ENCODE measurements at places on chromosomes 13 and 19.
A peak's percentile ranks its signal among the peaks of the same experiment; 100 is the strongest.

DNA sequence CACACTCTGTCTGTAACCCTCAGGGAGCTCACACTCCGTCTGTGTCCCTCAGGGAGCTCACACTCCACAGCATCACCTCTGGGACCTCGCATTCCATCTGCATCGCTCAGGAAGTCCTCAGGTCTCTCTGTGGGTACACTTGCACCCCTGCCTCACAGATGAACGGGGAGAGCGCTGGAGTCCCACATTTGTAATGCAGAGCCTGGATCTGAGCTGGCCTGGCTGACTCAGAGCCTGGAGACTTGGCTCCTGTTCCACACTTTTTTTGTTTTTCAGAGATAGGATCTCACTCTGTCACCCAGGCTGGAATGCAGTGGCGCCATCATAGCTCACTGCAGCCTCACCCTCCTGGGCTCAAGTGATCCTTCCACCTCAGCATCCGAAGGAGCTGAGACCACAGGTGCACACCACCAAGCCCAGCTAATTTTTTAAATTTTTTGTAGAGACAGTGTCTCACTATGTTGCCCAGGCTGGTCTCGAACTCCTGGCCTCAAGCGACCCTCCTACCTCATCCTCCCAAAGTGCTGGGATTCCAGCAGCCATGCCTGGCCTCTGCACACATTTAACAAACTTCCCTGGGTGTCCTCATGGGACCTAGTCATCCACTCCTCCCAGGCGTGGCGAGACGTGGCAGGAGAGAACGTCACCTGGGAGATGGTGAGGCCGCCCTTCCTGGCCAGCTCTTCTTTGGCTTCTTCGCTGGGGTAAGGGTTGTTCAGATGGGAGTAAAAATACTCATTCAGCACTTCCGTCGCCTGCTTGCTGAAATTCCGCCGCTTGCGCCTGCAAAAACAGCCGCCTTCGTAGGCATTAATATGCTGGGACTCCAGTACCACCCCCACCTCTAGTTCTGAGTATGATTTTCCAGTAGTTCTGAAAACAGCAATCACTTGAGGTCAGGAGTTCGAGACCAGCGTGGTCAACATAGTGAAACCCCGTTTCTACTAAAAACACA, 31.0 kb downstream of the CILP2 start:
- DNase-seq = no peak

- DNase-seq = peak; percentile 66
Measured at GRCh38 chr19:2239771-2240770, 3.4 kb downstream of the SF3A2 start.

GRCh38 chr19:45340232-45340898, at the start of gene KLC3:
KLC3 (plus strand) TSS chr19:45340750; CDS start chr19:45345542, 4,792 bp downstream.
- DNase-seq = peak; percentile 36

- DNase-seq = no peak
Measured at GRCh38 chr19:44718441-44719261, 19.7 kb downstream of the CEACAM16 start.

- no peak for DNase-seq
Measured at GRCh38 chr13:107811233-107812013, 403.9 kb downstream of the LIG4 start.

DNA sequence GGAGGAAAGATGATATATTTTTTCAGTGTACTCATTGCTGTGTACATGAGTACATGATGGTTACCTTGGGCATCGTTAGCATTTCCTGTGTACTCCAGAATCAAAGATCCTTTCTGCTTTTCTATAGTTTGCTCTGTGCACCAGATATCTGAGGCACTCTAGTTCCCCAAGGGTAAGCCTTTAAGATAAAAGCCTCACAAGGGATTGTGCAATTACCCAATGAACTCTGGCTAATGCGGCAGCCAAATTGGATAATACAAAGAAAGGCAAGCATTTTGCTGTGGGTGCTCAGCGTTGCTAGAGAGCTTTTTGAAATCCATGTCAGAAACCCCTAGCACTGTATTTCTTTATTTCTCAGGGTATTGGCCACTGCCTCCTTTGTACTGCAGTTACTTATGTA, 2.9 kb downstream of the CYSLTR2 start:
- DNase-seq = no peak

GRCh38 chr19:41407271-41407670, 9.7 kb downstream of the BCKDHA start:
- DNase-seq = no peak

DNA sequence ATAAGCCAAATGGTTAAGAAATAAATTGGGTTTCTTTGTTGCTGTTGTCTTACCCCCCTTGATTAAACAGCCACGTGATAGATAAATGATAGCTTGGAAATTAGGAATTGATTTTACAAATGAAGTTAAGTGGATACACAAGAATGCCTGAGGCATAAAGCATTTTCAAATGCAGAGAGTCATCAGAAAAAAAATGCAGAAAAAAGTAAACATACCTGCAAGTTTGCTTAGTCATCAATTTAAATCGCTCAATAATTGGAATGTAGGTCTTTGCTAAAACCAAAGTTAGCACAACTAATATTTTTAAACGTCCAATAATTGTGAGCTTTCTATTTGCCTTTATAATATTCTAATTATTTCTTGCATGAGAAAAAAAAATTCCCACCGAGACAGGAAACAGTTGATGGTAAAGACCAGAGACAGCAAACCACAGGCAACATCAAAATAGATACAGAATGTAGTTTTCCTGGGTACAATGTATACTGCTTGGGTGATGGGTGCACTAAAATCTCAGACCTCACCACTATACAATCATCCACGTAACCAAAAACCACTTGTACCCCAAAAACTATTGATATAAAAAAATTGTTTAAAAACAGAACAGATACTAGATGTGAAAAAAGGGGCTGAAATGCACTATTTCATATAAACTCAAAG, 924.0 kb downstream of the PCDH9 start:
- DNase-seq = no peak

DNA sequence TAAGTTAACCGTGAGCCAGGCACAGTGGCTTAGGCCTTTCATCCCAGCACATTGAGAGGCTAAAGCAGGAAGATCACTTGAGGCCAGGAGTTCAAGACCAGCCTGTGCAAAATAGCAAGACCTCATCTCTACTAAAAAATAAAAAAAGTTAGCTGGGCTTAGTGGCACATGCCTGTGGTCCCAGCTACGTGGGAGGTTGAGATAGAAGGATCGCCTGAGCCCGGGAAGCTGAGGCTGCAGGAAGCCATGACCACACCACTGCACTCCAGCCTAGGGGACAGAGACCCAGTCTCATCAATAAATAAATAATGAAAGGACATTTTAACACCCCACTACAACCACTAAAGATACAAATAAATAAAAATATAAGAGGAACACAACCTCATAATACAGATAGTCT, 21.6 kb downstream of the LSM14A start:
- DNase-seq = no peak

- peak; percentile 92 for DNase-seq
Measured at GRCh38 chr19:18542941-18543813, at the start of gene FKBP8. FKBP8 (minus strand) TSS chr19:18543573; CDS start chr19:18541970, 1,603 bp downstream.

GRCh38 chr13:108769213-108770070, 140.0 kb downstream of the MYO16 start:
- no peak for DNase-seq

DNA sequence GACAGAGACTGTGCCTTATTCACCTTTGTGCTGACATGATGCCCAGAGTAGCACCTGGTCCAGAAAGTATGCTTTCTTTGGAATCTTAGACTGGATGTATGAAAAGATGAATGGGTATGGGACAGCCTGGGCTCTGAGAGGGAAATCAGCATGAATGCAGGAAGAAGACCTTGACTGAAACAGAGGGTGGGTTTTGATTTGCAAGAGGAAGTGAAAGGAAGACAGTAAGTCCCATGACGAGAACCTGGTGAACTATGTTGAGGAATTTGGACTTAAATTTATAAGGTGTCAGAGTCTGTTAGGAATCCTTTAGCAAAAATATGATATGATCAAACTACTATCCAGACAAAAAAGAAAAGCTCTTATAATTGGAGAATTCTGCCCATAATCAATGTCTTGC, 301.9 kb downstream of the SPRY2 start:
- DNase-seq = no peak

DNA sequence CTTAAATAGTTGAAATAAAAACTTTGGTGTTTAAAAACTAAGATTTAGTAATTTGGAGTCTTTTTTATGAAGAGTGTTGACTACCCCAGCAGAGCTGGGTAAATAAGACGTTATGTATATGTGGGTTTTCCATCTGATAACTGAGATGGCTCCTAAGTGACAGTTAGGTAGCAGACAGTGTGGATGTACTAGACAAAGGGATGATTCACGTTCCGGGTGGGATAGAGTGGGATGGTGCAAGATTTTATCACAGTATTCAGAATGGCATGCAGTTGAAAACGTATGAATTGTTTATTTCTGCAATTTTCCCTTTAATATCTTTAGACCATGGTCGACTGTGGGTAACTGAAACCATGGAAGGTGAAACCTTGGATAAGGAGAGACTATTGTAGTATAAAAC, 50.4 kb downstream of the NAA16 start:
- DNase-seq = no peak

DNA sequence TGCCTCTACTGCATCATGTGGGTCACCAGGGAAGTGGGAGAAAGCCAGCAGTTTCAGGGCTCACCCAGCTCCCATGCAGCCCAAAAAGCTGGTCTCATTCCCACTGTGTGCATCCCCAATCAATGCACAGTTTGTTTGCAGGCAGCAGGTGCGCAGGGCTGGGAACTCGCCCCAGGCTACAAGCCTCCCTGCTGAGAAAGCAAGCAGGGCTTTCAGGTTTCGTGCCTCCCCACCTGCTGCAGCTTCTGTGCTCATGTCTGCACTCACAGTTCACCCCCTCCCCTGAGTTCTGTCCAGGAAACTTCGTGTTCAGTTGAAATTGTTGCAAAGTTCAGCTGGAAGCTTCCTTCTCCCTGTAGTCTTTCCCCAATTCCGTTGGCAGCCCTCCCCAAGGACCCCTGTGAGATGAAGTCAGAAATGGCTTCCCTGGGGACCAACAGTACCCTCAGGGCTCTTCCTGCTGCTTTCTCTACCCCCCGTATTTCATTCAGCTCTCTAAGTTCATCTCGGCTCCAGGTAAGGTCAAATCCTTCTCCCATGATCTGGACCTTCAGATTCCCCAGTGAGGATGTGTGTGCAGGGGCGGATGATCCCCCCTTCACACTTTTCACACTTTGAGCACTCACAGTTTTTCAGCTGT, 10.3 kb upstream of the KLK3 start:
- no peak for DNase-seq

DNA sequence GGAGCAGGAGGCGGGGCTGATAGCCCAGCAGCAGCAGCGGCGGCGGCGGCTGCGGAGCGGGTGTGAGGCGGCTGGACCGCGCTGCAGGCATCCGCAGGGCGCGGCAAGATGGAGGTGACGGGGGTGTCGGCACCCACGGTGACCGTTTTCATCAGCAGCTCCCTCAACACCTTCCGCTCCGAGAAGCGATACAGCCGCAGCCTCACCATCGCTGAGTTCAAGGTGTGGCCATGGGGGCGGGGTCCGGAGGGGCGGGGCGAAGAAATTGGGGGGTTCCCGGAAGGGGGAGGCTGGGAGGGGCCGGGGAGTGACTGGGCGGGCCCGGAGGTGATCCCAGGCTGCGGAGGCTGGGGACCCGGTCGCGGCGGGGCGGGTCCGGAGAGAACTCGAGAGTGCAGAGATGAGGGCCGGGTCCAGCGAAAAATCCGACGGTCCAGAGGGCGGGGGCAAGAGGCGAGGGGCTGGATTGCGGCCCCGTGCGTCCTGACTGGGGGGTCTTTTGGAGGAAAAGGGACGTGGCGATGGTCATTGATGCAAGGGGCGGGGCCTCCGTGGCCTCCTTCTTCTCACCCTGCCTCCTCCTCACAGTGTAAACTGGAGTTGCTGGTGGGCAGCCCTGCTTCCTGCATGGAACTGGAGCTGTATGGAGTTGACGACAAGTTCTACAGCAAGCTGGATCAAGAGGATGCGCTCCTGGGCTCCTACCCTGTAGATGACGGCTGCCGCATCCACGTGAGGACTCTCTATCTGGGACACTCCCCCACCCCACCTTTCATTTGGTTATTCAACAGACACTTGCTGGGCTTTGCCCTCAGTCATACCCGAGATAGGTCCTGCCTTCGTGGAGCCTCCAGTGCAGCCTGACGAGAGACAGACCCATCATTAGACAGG, at the start of gene TBCB:
Gene TBCB (plus strand): TSS at position 16 of the 891 bp plus-strand sequence. CDS start 93 bp downstream, at position 109.
- DNase-seq = no peak

DNA sequence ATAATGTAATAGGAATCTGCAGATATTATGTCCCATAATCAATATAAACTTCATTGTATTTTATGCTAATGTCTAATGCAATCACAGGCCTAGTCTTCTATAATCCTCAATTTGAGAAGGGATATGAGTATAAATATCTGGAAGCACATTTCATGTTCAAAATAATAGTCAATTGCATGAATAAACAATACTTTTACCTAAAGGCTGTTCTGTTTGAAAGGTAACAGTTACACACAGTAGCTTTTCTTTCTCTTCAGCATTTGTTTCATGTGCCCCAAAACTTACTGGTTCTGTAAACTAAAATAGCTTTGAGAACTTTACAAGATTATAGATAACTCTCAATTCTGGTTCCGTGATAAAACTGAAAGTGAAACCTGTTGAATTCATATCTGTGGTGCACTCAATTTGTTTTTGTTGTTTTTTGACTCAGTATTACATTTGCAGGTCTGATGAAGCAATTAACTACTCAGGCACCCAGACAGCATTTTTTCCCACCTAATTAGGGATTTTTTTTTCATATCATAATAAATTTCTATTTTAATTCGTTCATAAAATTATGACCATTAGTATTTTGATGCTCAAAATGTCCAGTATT, 1193.8 kb downstream of the SLITRK1 start:
- no peak for DNase-seq

DNA sequence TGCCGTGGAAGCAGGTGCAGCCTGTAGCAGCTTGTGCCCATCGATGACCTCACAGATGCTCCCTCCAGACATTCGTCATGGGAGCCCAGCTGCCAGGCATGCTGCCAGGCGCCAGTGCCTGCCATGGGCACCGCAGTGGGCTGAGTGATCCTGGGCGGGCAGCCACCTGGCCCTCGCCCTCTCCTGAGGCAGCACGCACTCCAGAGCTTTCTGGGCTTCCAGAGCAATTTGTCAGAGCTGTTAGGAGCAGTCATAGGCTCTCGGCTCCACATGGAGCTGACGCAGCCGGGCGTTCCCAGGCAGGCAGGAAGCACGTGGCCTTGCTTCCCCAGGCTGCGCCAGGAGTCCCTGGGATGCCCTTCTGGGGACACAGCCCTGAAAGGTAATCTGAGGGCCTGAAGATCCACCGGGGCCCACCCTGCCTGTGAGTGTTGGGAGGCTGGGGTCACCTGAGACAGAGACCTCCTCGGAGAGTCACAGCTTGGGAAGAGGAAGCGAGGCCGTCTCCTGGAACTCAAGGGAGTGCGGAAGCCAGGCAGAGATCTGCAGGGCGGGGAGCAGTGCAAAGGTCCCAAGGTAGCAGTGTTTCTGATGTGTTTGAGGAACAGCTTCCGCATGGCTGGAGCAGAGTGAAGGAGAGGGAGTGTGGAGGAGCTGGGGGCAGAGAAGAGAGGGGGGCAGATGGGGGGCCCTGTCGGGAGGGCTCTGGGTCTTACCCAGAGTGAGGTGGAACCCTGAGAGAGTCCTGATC, 50.6 kb downstream of the DPF1 start:
- DNase-seq = no peak

DNA sequence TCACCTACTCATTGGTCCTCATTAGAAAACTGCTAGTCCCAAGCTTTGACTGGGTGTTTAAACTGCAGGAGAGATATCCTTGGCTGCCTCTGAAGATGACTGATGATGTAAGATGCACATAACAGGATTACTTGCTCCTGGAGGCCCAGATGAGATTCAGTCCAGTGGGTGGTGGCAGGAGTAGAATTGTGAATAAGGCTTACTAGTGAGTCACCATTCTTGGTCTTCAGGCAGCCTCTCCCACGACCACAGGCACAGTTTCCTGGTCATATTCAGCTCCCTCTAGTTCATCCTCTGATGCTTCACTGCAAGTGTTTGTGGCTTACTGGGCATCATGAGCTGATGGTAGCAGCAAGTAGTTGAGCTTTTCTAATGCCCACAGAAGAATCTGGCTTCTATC, 12.1 kb downstream of the SERTM1 start:
- DNase-seq = no peak
